ENCODE measurements at places on chromosomes 5 and 9. TPM values are rescaled to one million over a fixed set of nuclear protein-coding genes. Genes with fewer than 3 reads are reported as not detected.

DNA sequence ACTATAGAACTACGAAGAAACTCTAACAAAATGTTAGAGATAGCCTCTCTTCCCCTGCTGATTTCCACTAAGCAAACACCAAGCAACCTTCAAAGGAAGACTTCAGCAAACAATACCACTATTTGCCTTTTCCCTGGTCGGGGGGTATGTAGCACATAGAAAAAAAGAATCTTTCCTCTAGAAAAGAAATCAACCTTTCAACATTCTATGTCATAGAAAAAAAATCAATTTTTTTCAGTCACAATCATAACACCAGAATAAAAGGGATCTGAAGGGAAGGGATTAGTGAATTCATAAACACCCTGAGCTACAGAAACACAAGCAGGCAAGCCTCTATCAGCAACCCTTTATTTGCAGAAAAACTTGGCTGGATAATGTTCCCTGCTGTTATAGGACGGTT lies 15.3 kb downstream of the ABCA1 start:
- no peak for DNase-seq

DNA sequence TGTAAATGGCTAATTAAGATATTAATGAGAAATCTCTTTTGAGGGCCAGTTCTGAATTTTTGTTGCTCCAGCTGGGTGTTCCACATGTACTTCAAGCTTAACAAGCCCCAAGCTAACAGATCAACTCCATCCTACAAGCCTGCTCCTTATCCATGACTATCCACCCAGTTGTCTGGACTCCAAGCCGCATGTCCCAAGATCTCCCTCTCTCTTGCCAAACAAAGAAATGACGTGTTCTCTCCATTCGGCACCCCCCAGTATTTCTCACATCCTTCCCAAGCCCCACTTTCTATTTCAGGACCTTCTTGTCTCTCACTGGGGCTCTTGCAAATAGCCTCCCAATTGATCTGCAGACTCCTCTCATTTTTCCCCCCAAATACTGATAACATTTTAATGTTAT lies 15.8 kb upstream of the PTPN3 start:
- no peak for DNase-seq

DNA sequence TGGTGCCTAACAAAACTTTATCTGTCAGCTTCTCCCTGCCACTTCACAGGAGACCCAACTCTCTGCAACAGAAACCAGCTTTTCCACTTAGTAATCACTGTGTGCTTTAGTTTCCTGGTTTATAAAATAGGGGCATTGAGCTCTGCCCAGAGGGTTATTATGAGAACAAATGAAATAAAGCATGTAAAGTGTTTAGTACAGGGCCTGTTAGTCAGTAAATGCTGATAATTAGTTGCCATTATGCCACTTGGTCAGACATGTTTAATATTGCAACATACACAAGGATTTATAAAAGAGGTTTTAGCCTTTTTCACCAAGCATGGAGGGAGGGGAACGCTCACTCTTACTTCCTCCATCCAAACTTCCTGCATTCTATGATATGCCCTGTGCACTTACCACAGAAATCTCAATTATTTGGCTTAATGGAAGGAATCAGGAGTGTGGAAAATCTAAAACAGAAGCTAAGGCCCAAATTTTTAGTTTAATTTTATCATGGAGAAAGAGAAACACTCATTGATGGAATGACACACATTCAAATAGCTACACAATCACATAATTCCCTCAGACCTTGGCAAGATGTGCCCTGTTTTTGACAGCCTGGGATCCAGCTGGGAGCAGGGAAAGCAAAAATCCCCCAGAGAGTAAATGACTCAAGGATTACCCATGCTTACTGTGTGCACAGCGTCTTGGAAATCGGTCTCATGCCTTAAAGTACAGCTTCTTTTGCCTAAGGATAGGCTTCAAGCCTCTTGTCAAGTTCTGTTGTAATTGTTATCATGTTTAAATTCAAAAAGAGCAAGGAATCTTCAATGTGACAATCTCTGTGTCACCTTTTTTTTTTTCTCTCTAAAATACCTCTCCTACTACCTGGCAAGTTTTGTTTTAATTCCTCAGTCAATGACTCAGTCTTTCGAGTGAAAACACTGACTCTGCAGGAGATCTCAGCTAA lies 34.0 kb downstream of the ZNF474 start:
- DNase-seq, result no peak

NR5A1 gene
- not detected for total RNA-seq
